Posterior vena cava (tissue), 2 donors: ENCODE measurements at places on chromosomes 7 and 10. TPM values are rescaled to one million over a fixed set of nuclear protein-coding genes. Genes with fewer than 3 reads are reported as not detected.
A peak's percentile ranks its signal among the peaks of the same experiment; 100 is the strongest.

DNA sequence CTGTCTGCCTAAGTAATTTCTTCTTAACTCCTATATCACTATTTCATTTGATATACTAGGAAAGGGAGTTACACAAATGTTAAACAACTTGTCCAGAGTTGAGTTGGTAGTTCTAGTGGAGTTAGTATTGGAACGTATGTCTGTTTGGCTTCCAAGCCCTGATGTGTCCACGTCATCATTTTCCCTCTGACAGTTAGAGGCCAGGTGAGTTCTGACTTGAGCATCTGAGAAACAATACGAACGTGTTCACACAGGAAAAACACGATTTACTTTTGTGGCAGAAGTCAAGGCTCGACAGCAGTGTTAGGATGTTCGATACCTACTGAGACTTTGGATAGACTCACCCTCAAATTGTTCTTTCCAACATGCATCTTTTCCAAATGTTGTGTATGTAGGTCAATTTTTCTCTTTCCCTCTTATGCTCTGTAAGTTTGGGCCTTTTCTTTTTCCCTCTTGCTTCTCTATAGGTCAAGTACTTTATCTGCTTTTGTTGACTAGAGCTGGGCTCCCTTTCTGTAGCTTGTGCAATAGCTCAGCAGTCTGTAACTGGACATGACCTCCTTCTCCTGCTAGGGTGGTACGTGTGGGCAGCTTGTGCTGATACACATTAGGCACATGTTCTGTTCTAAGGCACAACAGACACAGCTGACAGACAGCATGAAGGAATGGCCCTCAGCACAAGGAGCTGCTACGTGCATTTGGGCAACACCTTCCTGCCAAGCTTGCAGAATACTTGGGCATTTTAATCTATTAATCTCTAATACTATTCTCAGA is 222.9 kb downstream of the PTEN start:
- no peak for DNase-seq

GRCh38 chr7:121516821-121517220 is 120.7 kb upstream of the FAM3C start:
- DNase-seq = no peak

DNA sequence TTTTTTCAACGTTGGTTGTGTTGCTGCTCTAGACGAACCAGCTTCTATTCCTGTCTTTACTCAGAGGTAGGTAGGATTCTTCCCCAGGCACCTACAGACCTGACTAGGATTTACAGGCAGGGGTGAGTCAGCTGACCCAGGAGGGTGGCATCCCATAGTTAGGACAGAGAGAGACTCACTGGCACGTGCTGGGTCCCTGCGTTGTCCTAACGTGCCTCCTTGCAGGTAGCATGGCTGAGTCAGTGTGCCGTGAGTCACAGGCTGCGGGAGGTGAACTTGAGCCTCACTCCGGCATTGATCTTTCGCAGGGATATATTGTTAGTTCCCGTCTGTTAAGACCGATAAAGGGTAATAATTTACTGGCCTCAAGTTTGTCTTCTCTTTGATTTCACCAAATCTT is 96.5 kb downstream of the PFKFB3 start:
- no peak for DNase-seq

- no peak for DNase-seq
These were observed 7.0 kb downstream of the KCNK18 start for GRCh38 chr10:117204316-117204715.

DNA sequence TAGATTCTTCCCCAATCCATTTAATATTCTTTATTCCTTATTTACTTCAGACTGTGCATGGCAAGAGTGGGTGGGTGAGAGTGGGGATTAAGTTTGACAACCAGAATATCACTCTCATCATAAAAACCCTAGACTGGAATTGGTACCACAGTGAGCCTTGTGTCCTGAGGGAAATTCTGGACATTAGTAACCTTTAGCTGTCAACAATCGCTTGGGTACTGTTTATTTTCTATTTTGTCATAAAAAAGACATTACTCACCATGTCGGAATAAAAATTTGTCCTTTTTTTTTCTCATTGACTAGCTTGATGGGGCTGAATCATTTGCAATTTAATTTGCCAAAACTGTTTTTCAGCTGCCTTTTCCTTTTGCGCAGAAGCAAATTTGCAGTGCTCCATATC is 176.1 kb upstream of the SEMA3C start:
- DNase-seq = no peak

- DNase-seq = no peak
These were observed 763.2 kb downstream of the GRID1 start for GRCh38 chr10:85603151-85603940.

DNA sequence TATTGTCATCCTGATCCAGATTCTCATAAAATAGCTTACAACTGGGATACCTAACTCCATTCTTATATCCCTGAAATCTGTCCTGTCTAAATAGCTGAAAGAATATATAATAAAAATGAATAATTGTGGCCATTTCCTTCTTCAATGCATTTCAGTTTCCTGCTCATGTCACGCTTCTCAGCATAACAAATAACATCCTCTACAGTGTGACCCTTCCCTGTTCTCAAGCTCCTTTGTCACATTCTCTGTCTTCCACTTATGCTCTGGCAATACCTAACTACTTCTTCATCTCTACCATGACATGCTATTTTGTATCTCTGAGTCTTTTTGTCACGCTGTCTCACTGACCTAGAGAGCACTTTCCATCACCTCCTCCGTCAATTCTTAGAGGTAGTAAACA is 884.1 kb upstream of the LRRTM3 start:
- DNase-seq = no peak

DNA sequence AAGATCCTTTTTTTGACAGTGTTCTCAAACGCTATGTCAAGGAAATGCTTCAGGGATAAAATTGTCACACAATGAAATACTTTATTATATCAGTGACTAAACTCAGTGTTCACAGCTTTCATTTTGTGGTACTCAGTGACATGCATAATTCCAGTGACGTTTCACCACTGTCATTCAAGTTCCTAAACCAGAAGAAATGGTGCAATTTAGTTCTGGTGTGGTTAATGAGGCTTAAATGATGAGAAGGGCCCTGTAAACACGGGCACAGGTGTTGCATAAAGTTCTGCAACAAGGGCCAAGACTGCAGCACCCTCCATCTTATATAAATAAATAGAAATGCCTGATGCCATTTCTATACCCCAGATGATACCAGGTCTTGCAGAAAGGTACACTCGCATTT is 1247.1 kb downstream of the GATA3 start:
- DNase-seq = no peak

DNA sequence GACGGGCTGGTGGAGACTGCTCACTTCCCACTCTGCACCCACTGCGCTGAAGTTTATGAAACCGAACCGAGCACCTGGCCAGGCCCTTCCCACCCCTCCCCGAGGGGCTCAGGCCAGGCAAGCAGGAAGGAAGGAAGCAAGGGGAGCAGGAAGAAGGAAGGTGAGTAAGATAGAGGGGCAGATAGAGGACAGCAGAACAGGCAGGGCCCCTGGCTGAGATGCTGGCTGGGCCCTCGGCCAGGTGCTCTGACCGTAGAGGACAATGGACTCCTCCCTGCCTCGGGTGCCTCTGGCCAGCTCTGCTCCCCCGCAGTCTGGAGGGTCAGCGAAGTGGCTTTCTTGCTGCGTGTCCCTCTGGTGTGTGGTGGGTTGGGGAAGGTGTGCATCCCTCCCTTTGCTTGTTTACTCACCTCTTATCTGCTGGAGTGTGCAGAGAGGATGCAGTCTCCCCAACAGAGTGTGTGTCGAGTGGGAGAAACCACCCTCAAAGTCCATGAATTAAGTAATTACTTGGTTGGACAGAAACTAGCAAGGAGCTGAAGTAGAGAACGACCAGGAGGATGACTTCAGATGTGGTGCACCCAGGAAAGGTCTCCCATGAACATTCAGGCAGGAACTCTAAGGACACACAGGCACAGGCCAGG is 82.8 kb upstream of the PPP2R2D start:
- DNase-seq = peak; percentile 53

DNA sequence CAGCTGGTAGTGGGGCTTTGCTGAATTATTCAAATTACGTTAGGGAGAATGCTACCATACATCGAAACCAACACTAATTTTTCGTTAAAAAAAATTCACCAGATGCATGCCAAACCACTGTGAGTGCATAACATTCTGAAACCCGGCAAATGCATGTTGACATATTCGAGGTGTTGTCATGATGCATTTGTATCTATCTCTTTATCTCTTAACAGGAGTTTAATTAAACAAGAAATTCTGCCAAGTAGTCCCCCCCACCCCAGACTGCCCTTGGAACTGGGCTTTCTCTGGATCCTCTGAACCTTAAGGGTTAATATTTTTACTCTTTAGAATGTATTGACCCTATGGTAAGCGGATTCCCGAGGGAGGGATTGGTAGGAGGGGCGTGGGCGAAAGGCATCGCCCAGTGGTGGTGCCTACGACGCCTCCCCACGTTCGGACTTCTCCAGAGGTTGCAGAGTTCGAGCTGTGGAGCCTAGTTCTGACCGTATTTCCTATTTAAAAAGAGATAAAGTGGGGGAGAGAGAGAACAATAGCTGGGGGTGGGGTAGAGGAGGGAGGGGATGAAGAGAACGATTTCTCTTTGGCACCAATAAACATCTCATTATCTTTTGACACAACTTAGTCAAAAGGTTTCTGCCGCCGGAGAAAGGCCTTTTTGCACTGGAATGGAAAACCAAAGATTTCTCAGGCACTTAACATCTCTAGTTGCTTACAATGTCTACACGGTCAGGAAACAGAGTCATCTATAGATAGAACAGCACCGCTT is 7.2 kb downstream of the DLX6 start:
- DNase-seq = no peak

DNA sequence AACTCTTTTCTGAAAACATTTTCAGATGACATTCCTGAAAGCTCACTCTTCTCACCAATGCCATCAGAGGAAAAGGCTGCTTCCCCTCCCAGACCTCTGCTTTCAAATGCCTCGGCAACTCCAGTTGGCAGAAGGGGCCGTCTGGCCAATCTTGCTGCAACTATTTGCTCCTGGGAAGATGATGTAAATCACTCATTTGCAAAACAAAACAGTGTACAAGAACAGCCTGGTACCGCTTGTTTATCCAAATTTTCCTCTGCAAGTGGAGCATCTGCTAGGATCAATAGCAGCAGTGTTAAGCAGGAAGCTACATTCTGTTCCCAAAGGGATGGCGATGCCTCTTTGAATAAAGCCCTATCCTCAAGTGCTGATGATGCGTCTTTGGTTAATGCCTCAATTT is 16.5 kb downstream of the ANLN start:
- no peak for DNase-seq

DNA sequence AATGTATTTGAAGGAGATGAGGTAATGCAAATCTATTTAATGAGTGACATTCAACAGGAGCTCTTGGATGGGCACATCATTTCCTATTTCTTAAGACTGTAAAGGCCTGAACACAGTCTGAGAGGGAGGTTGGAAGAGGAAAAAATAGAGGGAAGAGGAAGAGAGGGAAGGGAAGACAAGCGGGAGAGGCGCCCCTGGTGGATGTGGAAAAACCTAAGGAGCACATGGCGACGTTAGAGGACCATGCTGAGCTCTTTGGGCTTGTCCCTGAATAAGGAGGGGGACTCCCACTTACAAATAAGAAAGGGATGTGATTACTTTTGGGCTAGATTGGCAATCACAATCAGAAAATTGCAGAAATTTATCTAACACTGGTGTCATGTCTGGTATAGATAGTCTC is 19.6 kb downstream of the SUN3 start:
- DNase-seq = no peak

DNA sequence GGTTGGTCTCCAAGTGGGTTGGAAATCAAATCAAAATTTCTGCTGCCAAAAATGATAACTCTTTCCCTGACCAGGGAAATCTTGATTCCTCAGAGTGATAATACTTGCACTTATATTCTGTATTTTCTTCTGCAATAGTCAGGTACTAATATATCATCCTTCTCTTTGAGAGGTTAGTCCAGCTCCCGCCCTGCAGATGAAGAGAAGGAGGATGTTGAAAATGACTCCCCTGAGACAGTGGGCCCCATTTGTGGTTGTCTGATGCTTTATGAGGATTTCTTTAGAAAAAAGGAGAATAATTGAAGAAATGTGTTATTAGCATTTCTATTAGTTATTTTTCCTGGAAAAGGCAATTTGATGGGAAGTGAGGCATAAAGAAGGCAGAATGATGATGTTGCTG is 213.0 kb downstream of the SEC23IP start:
- no peak for DNase-seq

Gene ANKRD16
- total RNA-seq = 4.5 TPM

Gene DYDC2
- total RNA-seq = not detected

Gene GATAD1
- total RNA-seq = 26.2 TPM

Gene LIPJ
- total RNA-seq = 0.14 TPM

Gene SPDYE5
- total RNA-seq = not detected

Gene CPN1
- not detected for total RNA-seq

Gene ZCWPW1
- total RNA-seq = 2.9 TPM

Gene INA
- total RNA-seq = not detected

Gene NET1
- 99.3 TPM for total RNA-seq

Gene PSD
- 0.24 TPM for total RNA-seq

Gene FLNC
- total RNA-seq = 440 TPM
